Uterine smooth muscle cell (primary cell): ENCODE measurements at places on chromosomes 6 and 20. TPM values are rescaled to one million over a fixed set of nuclear protein-coding genes. Genes with fewer than 3 reads are reported as not detected.

CYP24A1 gene
- total RNA-seq, result not detected in 2 replicates

SIRPB1 gene
- total RNA-seq, result 0.25 and 0.55 TPM in 2 replicates

IP6K3 gene
- 0.22 and 0.50 TPM in 2 replicates for total RNA-seq

PHF1 gene
- 23.0 and 29.7 TPM in 2 replicates for total RNA-seq

HLA-DOA gene
- not detected in 2 replicates for total RNA-seq

ANKEF1 gene
- 1.00 and 1.9 TPM in 2 replicates for total RNA-seq
